ENCODE measurements at places on chromosomes 3 and 15.

DNA sequence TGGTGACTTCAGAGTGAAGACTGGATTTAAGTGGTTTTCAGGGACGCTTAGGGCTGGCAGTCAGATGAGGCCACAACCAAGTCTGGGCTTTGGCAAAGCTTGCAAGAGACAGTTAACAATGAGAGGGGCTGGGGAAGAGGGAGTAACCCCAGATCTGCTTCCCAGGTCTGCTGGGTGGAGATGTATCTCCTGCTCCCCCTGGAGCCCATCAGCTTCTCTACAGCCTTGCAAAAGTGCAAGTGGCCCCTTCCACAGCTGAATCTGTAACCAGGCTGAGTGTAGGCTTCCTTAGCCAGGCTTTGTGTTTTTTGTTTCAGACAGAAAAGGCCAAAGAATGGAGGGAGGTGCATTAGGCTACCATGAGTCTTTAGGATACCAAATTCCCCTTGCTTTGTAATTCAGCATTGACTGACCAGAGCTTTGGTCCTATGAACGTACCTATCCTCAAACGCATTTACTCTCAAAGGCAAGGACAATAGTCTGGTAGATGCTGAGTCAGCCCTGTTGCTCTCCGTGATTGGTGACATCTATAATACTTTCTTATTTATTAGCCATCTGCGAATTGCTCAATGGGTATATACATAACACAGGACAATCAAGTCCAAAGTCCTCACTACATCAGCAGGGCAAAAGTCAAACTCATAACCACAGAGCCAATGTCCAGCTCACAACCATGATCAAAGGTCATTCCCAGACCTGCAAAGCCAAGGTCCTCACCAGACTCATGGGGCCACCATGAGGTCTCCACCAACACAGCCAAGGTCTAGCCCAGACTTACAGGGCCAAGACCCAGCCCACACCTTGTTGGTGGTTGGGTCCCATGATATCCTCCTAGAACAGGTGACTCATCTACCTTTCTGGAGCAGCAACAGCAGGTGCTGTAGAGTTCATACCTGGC lies 17.1 kb downstream of the CCDC13 start:
- DNase-seq: no peak

GRCh38 chr3:104956620-104957345 lies 409.9 kb upstream of the ALCAM start:
- no peak for DNase-seq

DNA sequence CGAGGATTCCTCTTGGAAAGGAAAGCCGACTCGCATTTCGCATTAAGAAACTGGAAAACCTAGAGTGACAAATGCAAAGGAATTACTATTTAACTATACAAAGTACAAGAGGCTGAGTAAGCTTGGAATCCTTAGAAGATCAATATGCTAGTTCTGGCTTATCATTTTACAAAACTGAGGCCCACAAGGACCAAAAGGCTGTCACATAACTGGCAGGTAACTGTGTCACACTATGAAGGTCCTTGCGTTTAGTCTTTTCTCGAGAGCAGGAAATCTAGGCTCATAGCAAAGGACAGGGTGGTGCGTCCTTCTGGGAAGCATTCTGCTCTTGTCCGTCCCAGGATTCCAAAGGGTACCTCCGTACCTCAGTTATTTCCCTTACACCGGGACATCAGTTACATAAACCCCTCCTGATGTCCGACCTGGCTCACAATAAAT lies 629 bp downstream of the RPL24 start:
- no peak for DNase-seq

DNA sequence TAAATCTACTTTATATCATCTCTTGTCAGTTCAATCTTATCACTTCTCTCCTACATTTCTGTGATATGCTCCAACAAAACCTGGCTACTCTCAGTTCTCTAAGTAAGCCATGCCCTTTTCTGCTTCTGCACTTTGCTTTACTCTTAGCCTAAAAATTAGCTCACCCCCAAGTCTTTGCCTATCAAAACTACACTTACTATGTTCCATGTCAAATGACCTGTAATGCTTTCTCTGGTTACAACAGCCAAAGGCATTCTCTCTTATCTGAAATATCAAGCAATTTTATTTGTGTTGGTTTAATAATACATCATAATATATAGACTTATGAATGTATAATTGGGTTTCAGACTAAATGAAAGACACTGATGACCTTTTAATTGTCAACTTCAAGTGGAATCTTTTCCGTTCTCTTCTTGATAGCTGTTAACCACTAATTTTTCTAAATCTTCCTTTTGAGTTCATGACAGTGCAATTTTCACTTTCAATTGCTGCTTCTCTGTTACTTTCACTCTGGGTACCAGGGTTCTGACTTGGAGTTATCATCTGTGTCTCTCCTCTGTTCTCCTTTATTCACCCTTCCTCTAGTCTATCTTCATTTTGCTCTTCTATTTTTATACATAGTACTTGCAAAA lies 619.0 kb upstream of the GOLIM4 start:
- DNase-seq: no peak

DNA sequence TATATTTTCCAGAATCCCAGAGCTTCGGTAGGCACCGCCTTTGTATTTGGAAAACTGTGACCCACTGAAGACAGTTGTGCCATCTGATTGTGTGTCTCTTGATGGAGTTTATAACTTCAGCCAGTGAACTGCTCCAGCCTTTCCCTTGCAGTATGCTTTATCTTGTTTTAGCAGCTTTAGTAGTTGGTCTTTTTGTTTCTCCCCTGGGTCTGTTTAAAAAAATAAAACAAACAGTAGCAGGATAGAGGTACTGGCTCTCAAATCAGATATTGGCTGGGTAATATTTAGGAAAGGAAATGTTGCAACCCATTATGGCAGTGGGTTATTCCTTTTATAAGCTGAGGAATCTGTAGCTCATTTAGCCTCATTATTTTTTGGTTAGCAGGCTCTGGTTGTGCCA lies 151.5 kb upstream of the BFSP2 start:
- no peak for DNase-seq

- DNase-seq: peak; percentile 32
Measured at GRCh38 chr15:88878720-88879184, 16.6 kb downstream of the HAPLN3 start.

DNA sequence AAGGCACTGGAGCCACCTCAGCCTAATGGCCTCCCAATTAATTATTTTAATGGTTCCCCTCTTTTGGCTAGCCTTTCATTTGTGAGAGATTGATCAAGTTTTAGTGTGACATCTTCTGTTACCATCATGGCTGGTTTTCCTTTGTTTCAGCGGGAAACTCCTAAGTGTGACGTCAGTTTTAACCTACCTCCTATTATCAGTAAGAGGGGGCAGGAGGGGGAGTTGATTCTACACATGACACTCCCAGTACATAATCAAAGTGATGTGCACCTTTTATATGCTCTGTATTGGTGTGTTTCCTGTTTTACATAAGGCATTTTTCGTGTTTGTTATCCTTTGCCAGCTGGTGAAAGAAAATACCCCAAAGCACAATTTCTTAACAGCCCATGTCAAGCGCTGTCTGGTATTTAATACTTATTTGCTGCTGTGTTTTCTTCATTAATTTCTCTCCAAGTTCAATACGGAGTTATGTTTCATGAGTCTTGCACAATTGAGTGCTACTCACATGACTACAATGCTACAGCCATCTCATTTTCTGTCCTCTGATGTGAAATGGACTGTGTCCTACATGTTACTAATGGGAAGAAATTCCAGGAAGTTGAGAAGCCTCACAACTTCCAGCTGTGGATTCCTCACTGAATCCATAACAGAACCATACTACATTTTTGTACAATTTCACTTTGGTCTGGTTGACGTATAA lies 52.2 kb upstream of the POLR2M start:
- DNase-seq: no peak

DNA sequence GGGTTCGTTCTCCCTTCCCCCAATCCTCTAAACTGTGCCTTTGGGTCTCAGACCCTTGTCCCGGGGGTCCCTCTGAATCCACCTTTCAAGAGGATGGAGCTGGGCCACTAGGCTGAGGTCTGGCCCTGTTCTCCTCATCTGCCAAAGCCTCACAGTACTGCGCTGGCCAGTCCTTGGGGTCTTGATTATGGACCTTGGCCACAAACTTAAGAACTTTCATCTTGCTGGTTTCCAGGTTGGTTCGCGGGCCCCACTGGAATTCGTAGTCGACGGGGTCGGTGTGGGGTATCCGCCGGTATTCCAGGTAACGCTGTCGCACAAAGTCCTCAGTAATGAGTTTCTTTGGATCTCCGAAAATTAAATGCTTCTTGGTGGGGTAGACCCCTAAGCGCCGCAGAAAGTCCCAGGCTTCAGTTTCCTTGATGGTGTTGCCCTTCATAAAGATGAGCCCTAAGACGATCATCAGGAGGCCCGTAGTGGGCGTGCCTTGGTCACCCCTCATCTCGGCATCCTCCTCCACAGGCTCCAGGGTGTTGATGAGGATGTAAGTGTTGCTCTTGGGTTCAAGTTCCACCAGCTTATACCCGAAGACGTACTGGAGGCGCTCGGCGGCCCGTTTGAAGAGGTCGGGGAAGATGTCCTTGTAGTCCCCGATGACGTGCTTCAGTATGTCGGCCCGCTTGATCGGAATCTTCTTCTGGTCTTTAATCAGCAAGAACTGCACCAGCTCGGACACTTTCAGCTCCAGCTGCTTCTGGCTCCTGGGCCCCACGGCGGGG lies 727 bp downstream of the NSMCE3 start:
- peak; percentile 25 for DNase-seq

DNA sequence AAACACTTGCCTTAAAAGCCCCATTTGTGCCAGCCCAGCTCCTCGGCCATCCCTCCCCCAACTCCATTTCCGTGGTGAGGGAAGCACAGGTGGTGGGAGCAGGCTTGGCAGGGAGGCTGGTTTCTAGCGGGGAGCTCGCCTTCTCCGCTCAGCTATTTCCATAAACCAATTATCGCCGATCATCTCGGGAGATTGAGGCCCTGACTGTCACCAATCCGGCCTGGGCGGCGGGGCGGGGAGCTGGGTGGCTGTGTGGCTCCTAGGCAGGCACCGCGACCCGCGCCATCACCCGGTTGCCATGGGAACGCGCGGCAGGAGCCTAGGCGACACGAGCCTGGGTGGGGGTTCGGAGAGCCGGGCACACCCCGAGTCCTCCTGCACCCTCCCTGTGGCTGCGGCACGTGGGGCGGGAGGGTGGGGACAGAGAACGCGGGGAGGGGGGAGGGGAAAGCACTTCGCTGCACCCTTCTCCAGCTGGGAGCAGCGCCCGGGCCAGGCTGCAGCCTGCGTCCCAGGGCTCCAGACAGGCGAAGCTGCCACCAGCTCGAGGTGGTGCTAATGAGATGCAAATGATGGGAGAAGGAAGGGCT lies 9.3 kb downstream of the CCDC33 start:
- DNase-seq: peak; percentile 20

DNA sequence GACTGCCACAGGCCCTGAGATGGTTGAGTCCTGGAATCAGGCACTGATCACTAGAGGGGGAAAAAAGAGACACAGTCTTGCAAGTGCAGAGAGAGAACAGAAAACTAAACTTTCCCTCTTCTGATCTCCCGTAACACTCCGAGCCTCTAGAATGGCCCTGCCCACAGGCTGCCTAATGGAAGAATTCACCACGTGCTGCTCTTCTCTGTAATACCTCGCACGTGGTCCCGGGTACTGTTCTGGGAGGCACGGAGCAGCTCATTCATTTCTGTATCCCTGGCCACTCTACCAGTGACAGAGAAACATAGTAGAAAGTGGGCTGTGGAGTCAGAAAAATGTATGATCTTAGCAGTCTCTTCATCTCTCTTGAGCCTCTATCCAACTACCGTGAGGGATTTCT lies 30.4 kb downstream of the VGLL4 start:
- DNase-seq: no peak

DNA sequence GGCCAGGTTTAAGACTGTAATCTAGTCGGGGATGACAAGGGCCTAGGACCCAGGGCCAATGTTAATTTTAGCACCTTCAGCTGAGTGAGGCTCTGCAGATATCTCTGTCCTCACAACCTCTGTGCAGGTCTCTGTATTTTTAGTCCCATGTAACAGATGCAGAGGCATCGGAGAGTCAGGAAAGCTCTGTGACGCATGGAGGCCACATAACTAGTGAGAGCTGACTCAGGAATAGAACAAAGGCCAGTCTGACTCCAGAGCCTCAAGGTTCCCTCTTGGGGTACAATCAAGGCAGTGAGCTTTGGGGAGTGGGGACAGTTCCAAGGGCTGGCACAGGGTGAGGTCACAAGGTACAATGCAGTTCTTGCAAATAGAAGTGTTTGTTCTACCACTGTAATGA lies 31.0 kb downstream of the FSTL1 start:
- no peak for DNase-seq

DNA sequence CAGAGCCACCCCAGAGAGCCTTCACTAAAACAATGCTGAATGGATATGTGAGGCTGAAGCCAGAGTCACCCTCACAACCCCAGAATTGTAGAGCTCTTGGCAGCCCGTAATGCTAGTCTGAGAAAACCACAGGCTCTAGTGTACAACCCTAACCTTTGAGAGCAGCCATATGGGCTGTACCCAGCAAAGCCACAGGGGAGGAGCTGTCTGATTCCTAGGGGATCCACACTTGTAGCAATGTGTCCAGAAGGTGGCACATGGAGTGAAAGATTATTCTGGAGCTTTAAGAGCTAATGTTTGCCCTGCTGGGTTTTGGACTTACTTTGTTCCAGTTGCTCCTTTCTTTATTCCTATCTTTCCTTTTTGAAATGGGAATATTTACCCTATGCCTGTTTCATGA lies 626.8 kb downstream of the GRM7 start:
- DNase-seq: no peak

- no peak for DNase-seq
Measured at GRCh38 chr3:153026026-153026425, 136.0 kb upstream of the RAP2B start.

DNA sequence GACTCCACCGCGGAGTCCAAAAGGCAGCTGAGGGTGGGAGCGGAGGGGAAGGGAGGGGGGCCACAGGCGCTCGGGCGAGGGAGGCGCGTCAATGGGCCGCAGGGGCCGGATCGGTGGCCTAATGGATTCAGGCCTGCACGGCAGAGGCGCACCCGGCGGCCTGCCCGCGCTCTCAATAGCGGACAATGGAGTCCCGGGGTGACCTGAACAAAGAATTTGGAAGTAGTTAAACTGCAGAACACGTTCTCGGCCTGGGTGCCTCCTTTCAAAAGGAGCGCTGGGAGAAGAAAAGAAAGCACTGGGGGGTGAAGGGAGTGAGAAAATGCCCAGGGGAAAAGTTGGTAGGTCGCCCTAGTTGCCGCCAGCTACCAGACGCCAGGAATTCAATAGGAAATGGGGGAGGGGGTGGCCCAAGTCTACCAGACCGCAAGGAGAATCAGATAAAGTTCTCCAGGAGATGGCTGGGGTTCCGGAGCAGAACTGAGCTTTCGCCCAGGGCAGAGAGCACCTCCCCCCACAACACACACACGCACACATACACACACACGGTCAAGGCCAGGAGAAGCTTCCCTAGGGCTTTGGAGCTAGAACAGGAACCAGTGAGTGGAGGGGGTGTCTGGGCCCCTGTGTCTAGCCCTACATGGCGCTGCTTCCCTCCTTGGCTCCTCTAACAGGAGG lies 25.8 kb upstream of the POLG start:
- DNase-seq: no peak

DNA sequence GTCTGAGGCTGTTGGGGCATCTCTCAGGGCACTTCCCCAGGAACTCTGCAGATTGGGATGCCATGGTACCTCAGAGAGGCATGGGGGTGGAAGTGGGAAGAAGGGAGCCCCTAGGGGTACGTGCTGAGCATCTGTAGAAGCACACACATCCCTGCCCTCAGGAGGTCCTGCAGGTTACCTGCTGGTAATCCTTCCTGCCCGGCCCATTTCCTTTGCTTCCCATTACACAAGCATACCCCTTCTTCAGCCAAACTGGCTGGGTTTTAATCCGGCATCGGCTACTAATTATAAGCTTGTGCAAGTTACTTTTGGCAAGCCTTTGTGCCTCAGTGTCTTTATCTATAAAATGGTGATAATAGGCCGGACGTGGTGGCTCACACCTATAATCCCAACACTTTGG lies 3.1 kb upstream of the SMAD6 start:
- DNase-seq: no peak

GRCh38 chr3:122640437-122640999 lies 40.1 kb upstream of the PARP14 start:
- DNase-seq: no peak

Data from stimulated activated CD4-positive, alpha-beta T cell treated with anti-CD3 and anti-CD28 coated beads, Interleukin-2, amount 100 ng/mL, for 48 hours (primary cell).